Mucosa of gallbladder (tissue), 1 donor: ENCODE measurements at places on chromosomes 12 and 14. TPM values are rescaled to one million over a fixed set of nuclear protein-coding genes. Genes with fewer than 3 reads are reported as not detected.

DNA sequence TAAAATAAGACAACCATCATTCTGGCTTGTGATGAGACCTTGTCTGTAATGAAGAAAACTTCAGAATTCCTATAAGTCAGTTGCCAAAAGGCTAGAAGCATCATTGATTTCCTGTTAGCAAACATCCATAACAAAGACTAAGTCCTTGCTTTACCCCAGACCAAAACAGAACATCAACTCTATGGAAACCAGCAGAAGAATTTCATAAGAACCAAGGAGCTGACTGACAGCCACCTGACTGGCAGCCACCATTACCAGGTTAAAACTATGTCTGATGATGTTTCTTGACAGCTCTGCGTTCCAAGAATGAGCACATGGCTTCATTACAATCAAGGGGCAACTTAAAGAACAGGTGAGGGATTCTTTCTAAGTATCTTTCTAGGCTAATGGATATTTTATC is 29.3 kb downstream of the HECTD4 start:
- no peak for DNase-seq

Gene LAG3
- 1.4 TPM for total RNA-seq

- no peak for DNase-seq
Measured at GRCh38 chr12:54051874-54052437, 1.7 kb upstream of the HOXC4 start.

GRCh38 chr12:13044002-13044905 is at the start of gene FAM234B:
TSS of gene FAM234B (plus strand) at chr12:13044381. CDS start at chr12:13044404, 23 bp downstream.
- DNase-seq: peak; percentile 72

DNA sequence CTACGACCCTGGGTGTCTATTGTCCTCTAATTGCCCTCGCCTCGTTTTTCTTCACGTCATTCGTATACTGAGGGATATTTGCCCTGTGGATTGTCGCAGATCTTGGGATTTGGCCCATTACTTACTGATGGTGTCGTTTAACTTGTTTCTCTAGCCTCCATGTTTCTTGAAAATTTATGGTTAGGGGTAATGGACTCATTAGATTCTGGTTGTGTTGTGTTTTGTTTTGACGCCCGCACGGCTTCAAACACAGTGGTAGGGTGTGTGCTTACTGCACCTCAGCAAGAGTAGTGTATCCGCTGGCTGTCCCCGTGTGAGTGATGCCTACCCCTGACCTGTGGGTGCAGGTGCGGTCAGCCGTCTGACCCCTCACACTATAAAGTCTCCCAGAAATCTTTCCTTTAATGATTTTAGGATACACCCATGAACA is 874 bp upstream of the RNU6-8 start:
- DNase-seq: no peak

Gene OVCH1
- not detected for total RNA-seq

DNA sequence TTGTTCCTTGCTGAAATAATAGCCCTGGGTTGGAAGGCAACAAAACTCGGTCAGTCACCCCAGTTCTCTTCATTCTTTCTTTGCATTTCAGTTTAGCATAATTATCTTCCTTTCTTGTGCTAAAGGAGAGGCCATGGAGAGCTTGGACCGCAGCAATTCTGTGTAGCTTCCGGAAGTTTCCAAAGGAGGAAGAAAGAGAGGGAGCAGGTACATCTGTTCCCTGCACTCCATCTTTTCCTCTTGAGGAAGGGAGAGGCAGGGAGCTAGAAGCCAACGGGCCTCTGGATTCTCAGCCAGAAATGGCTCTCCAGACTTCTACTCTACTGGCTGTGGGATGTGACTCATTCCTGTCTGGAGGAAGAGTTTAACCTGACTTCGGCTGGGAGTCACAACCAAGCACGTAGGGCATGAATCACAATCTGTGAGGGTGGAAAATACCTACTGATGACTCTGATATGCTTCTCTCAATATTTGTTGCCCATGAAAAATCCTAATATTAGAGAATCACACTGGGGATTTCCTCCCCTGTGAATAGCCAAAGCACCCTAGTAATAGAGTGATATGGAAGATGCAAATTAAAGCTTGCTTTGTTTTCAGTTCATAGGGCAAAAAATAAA is 17.0 kb downstream of the ANO6 start:
- peak; percentile 58 for DNase-seq

Gene PRKAB1
- 51.8 TPM for total RNA-seq

GRCh38 chr14:97916100-97916499 is 1118.9 kb downstream of the VRK1 start:
- no peak for DNase-seq

Gene DPY19L2
- total RNA-seq: 5.4 TPM

GRCh38 chr12:116520801-116521471 is 38.2 kb upstream of the MAP1LC3B2 start:
- no peak for DNase-seq

GRCh38 chr14:99393059-99393655 is 87.5 kb downstream of the SETD3 start:
- DNase-seq: no peak

Gene HRK
- total RNA-seq: 0.03 TPM

GRCh38 chr12:3216726-3217682 is 139.8 kb downstream of the TSPAN9 start:
- DNase-seq: no peak

DNA sequence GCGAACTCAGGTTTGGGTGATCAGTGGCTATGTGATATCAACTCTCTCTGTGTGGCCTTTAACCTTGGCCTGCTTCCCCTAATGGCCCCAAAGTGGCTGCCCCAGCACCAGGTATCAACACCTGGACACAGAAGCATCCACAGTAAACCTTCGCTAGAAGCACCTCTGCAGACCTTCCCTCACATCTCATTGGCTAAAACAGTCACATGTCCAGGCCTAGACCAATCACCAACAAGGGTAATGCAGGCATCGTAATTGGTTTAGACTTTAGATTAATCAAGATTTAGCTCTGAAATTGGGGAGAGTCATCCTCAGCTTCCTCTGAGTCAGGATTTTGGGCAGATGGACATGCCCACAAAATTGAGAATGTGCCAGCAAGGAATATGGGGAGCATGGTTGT is 92.5 kb upstream of the MYL2 start:
- no peak for DNase-seq

DNA sequence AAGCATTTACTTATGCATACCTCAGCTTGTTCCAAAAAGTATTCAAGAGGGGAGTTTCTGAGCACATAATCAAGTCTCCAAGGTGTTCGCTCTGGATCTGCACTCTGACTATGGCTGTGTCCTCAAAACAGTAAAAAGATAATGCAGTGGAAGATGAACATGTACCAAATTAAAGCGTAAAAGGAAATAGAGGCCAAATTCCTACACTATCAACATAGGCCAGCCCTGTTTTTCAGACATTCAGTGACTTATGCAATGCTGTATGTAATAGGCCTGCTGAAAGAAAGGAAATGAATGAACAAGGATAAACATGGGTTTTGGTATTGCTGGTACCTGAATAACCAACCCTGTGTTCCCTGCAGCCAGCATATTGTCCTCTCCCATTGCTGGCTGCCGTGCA is 115.7 kb downstream of the SAMD4A start:
- DNase-seq: no peak

Gene P2RX2
- not detected for total RNA-seq

DNA sequence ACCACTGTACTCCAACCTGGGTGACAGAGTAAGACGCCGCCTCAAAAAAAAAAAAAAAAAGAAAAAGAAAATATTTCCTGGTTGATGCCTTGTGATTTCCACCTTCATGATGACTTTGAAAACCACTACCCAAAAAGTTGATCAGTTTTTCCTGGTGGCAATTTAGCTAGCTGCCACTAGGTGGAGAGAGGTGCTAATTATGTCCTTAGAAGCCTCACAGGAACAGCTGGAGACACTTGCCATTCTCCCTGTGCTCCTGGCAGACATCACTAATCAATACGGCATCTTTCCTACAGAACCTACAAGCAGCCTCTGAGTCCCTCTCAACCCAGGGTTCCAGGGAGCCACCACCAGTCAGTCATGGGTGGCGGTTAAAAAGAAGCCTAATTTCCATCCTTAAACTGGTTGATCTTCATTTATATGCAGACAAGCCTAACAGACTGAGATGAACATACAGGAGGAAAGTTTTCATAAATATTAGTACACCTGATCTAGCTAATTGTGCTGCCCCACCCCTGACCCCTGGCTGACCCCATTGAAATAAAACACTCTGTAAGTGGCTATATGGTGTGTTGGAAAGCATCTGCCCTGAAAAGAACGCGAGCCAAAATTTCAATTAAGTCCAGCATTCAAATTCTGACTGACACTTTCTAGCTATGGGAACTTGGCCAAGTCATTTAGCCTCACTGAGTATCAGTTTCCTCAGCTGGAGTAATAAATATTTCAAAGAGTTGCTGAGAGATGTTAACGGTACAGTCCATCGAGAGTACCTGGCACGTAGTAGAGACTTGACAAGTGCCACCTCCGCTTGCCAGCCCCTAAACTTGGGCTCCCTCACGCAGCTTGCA is 6.2 kb upstream of the OAS1 start:
- peak; percentile 48 for DNase-seq

Gene LYZ
- 1,541 TPM for total RNA-seq

Gene CAPZA3
- 0.20 TPM for total RNA-seq

- DNase-seq: no peak
Measured at GRCh38 chr12:93427779-93428564, 13.8 kb downstream of the UBE2N start.

DNA sequence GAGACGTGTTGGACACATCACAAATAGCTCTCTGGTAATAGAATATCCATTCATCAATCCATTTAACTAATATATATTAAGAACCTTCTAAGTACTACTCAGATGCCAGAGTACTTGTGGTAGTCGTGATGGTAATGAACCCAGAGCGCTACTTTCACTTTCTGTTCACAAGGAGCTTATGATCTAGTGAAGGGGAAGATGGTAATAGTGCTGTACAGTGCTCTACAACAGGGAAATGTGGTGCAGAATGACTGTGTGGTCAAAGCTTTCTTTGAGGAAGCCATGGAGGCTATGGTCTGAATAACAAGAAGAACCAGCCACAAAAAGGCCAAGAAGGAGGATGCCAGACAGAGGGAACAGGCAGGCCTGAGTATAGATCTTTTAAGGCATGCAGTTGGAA is 212.0 kb downstream of the PTPRO start:
- no peak for DNase-seq

GRCh38 chr12:69490920-69491643 is 20.9 kb downstream of the FRS2 start:
- DNase-seq: no peak

Gene VWF
- total RNA-seq: 97.3 TPM

DNA sequence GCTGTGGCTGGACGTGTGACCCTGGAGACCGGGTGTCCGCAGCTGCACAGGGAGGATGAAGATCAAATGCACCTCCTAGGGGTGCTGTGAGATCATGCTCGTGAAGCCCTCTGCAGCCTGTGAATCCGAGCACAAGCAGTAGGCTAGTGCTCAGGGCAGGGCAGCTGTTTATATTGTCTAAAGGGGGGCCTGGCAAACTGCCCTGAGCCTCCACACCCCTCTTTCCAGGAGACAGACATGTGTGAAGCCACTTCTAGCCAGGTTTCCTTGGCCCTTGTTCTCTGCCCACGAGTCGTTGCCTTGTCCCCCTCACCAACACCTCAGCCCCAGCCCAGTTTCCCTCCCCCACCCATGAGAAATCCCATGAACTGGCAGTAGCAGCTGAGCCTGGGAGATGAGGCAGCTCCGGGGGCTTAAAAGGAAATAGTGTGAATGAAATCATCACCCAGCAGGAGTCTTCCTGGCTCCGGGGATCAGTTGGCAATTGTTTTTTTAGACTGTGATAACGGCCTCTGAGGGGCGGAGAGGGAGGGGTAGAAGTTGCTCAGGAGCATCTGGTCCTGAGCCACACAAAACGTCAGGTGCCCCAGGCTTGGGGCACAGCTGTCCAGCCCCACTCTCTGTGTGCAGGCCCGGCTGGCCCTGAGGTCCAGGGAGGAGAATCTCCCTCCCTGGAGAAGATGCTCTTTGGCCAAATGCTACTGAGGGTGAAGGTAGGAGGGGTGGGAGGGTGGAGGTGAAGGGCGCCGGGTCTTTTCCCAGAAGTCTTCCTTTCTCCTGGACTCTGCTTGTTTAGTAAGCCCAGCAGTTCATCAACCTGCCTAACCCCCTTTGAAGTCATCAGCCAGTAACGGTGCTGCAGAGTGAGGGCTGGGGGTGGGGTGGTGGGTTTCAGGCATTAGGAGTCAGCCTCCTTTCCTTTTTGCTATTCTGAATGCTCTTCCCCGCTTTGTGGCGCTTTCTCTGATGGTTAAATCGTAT is 4.0 kb downstream of the FGF6 start:
- DNase-seq: peak; percentile 7

GRCh38 chr12:87305481-87305880 is 723.7 kb downstream of the C12orf50 start:
- DNase-seq: no peak

DNA sequence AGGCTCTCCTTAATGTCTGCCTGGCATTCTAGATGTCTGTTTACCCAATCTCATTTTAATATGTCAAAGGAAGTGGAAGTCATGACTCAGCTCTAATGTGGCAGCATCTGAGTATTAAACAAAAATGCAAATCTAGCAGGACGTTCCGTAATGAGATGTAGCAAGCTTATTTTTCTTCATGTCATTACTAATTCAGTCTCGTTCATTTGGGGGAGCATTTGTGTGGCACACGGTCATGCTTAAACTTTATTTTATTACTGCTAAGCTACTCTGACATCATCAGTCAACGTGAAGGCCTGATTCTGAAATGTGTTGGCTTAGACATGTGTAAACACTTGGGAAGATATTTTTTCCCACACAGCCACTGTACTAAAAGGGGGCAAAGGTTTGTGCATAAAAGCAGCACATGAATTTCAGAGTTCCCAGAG is 326.7 kb upstream of the TMPO start:
- DNase-seq: no peak

Gene RIPK3
- total RNA-seq: 56.5 TPM

DNA sequence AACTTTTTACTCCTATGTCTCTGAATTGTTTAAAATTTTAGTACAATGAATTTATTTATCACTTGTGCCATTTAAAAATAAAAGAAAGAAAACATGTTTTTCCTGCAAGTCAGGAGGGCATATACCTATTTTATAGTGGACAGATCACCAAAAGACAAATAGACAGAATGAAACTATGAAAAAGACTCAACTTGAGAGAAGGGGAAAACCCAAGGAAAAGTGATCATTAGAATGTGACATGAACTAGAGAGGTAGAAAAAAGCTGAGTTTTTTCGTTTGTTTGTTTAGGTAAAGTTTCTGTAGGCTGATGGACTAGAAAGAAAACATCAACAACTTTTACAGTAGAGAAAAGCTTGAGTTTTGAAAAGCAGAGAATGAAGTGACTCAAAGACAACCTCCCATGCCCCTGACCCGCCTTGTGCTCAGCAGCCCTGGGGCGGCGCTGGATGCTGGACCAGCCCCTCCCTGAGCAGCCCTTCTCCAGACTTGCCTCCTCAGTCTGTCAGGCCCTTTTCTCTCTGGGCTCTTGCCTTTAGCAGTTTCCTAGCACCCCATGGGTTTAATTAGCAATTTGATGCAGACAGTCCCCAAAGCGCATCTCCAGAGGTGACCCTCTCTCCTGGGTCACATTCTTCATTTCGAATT is 95.1 kb upstream of the ARID2 start:
- DNase-seq: no peak

DNA sequence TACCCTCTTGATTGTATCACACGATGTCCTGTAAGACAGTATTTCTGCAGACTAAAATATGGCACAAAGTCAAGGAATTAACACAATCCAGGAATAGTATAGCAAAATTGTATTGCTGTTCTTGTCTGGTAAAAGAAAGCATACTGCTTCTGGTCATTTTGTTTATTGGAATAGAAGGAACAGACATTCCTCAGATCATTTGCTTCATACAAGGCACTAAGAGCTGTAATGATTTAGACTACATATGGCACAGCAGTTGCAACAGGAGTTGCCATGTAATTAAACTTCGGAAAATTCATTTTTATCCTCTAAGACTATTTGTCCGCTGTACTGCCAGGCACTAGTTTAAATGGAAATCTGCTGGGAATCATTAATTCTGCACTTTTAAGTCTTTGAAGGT is 7.6 kb upstream of the KERA start:
- no peak for DNase-seq

Gene RTN1
- 46.0 TPM for total RNA-seq
